Activated CD8-positive, alpha-beta T cell treated with anti-CD3 and anti-CD28 coated beads, Interleukin-2, amount 10 ng/mL, durations not matched to agents 7 days and 5 days (primary cell): ENCODE measurements at places on chromosomes 13 and 19.

DNA sequence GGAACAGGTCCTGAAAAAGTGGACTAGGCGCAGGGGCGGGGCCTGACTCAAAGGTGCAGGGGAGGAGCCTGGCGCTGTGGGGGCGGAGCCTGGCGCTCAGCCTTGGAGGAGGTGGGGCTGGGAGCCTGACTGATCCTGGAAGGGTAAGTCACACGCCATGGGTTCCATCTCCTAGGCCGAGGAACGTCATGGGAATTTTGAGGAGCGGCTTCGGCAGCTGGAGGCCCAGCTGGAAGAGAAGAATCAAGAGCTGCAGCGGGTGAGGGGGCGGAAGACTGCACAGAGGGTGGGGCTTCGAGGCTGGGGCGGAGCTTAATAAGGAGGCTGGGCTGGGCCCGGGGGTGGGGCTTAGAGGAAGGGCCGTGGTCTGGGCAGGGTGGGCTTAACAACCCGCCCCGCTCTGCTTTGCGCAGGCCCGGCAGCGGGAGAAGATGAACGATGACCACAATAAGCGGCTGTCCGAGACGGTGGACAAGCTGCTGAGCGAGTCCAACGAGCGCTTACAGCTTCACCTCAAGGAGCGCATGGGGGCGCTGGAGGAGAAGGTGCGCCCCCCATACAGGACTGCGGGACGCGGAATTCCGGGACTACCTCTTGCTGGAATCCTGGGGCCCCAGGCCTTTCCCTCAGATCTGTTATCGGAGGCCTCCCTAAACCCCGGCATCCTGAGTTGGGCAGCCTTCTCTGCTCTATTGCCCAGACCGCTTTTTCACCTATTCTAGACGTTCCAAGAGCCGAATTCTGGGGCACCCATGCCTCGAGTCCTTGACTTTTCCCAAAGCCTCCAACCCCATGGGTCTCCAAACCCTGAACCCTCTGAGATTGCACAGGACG is 14.5 kb downstream of the PPFIA3 start:
- DNase-seq, result peak; percentile 56

GRCh38 chr19:16374436-16374835 is 49.8 kb downstream of the KLF2 start:
- no peak for DNase-seq

DNA sequence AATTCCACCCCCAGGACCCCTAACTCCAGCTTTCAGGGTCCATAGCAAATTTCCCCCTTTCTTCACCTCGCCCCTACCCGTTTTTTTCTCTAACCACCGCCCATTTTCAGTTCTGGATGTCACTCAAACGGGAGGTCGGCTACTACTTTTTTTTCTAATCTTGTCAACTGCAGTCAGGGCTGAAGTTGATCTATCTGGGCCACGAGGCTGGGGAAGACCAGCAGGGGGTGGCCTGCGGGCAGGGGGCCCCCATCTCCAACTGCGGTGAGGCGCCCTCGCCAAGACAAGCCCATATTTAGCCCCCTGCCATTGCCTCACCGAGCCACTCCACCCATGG is 748 bp downstream of the LHFPL6 start:
- DNase-seq, result no peak

- DNase-seq, result no peak
Observed at GRCh38 chr13:23212671-23213070, 31.9 kb downstream of the SGCG start.

GRCh38 chr19:35378356-35378755 is 7.5 kb downstream of the GPR42 start:
- no peak for DNase-seq

- no peak for DNase-seq
Observed at GRCh38 chr13:50970956-50971355, 61.4 kb downstream of the RNASEH2B start.

DNA sequence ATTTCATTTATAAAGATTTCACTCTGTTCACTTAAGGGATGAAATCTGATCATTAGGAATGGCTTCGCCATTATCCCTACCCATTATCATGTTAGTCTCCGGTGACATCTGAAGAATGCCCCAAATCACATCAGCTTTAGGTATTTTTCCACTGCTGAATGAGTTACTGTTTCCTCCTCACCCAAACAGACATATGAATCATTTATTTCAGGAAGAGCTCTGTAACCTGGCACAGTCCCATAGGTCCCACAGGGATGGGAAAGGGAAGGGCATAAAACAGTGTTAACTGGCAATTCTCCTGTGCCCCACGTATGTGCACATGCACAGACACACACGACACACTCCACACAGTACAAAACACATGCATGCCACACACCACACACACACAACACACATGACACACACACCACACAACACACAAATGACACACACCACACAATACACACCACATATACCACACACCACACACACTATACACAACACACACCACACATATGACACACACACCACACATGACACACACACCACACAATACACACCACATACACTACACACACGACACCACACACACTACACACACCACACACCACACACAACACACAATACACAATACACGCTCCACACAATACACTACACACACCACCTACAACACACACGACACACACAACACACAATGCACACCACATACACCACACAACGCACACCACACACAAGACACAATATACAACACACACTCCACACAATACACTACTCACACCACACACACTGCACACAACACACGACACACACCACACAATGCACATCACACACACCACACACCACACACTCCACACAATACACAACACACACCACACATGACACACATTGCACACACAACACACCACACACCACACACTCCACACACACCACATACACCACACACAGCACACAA is 15.4 kb downstream of the TMEM255B start:
- DNase-seq, result no peak
